ENCODE measurements at places on chromosomes 5 and 9.

- DNase-seq = no peak
These were observed 27.0 kb downstream of the AQP7 start for GRCh38 chr9:33375238-33375840.

DNA sequence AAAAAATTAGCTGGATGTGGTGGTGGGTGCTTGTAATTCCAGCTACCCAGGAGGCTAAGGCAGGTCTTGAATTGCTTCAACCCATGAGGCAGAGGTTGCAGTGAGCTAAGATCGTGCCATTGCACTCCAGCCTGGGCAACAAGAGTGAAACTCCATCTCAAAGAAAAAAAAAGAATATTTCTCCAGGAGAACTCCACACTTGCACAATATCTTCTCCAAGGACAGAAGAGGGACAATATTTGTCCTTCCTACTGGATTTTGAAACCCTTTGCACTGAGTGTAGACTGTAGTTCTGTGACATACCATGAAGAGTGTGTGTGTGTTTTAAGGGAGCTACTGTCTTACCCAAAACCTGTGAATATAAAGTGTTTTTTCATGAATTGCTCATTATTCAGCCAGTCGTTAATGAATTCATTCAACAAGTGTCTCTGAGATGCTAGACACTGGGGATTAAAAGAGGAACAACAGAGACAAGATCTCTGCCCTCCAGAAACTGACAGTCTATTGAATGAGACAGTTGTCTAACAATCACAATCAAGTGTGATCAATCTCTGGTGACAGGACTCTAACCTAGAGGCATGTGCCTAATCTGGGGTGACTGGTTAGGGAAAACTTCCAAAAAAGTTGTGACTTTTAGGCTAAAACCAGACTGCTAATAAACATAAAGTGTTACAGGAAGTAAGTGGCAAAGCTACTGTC is 9.8 kb upstream of the UBE2D2 start:
- no peak for DNase-seq

- DNase-seq = no peak
These were observed 15.9 kb upstream of the RUFY1 start for GRCh38 chr5:179534431-179534830.

DNA sequence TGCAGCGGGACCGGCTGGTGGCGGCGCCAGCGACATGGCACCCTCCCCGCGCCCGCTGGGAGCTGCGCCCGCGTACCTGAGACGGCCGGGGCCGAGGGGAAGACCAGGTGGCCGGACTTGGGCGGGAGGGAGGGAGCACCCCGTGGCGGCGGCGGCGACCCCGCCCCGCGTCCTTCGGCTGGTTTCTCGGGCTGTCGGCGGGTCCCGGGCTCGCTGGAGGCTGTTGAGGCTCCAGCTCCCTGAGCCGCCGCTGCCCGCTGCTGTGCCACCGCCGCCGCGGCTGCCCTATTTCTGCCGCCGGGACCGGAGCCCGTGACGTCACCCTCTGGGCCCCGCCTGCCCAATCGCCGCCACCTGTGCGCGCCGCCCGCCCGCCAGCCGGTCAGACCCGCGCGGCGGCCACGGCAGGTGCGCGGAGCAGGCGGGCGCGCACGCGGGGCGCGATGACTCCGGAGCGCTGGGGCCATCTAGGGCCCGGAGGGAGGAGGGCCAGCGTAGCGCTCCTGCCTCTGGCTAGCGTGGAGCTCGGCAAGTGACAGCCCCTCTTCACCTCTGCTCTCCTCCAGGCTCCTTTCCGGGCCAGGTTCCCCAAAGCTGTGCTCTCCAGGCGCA is at the start of gene FSTL4:
Gene FSTL4, minus strand, starts transcription at position 293 of the 612 bp plus-strand sequence.
- DNase-seq = no peak

DNA sequence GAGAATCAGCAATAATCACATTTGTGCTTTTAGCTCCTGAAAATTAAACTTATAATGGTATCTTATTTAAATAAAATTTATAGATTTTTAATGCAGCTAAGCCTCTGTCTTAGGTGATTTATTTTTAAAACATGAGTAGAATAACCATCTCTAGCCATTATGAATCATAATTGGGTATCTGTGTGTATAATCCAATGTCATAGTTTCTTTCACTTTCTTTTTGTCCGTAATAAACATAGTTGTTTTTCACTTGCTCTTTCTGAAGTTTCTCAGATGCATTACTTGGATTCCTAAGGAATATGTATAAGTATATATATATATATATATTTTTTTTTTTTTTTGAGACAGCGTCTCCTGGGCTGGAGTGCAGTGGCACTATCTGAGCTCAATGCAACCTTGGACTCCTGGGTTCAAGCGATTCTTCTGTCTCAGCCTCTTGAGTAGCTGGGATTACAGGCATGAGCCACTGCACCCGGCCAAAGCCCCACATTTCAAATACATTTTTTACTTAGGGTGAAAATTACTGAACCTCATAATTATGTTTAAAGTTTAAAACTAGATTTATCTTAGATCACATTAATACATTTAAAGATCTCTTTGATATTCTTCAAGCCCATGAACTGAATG is 377.1 kb downstream of the PRDM9 start:
- DNase-seq = no peak

GRCh38 chr5:146873186-146873917 is 5.2 kb downstream of the PPP2R2B start:
- no peak for DNase-seq

DNA sequence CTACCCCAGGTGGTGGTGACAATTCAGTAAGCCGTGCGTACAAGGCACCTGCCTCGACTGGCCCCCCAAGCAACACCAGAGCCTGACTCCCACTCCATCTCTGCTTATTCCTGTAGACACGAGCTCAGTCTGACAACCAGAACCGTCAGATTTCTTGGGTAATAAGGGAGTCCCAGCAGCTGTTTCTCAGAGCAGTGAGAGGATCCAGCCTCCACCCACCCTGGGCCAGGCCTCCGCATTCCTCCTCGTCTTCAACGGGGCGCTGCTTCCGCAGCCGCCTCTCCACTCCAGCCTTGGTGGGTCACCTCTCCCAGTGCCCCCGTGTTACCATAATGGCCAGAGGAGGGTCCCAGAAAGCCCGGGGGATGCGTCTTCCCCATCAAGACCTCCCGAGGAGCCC is 27.7 kb upstream of the GFPT2 start:
- DNase-seq = no peak

- DNase-seq = no peak
These were observed 445.9 kb downstream of the CHSY3 start for GRCh38 chr5:130350131-130350530.

DNA sequence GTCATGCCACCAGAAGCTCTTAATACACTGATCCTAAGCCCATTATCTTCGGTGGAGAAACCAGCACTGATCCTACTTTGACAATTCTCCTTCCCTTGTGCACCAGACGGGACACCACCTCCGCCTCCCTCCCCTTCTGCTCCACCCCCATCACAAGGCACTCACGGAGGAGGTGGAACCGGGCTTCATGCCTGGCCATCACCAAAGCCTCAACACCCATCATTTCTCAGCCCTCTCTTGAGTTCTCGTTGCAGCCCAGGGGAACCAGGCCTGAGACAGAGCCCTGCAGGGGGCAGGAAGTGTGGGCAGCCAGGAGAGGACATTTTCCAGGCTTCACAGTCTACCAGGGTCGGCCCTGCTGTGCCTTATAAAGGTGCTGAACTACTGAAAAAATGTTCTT is 160.5 kb downstream of the GOLPH3 start:
- DNase-seq = no peak
